Forelimb muscle (tissue), 1 donor: ENCODE measurements at places on chromosomes 11 and 22. TPM values are rescaled to one million over a fixed set of nuclear protein-coding genes. Genes with fewer than 3 reads are reported as not detected.

The OR6T1 gene
- not detected for polyA plus RNA-seq

The APOL4 gene
- polyA plus RNA-seq: 20.3 TPM

The MMP10 gene
- not detected for polyA plus RNA-seq

The GPHA2 gene
- 0.35 TPM for polyA plus RNA-seq

The MUC2 gene
- 0.01 TPM for polyA plus RNA-seq

The NOX4 gene
- 2.5 TPM for polyA plus RNA-seq

The CD3G gene
- 0.13 TPM for polyA plus RNA-seq

DNA sequence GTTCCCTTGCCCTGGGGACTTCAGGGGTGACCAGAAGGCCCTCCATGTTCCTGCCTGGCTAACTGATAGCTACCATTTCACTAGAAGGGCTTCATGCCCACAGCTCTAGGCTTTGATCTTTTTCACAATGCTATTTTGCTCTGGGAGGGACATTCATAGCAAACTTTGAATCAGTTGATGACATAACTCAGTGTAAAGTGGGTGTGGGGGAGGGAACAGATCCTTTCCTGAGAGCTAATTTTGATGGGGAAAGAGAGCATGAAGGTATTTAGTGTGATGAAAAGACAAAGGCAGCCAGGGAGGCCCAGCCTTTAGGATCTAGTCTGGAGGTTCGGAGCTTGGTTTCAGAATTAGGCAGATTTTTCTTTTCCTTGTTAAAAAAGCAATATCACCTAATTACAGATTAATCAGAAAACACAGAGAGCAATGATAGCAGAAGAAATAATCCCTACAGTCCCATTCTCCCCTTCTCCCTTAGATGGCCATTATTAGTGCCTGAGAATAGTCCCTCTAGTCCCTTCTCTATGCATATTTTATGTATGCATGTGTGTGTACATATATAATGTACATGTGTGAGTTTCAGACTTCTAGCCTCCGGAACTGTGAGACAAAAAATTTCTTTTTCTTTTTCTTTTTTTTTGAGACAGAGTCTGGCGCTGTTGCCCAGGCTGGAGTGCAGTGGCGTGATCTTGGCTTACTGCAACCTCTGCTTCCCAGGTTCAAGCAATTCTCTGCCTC is 46.9 kb downstream of the YWHAH start:
- no peak for DNase-seq

DNA sequence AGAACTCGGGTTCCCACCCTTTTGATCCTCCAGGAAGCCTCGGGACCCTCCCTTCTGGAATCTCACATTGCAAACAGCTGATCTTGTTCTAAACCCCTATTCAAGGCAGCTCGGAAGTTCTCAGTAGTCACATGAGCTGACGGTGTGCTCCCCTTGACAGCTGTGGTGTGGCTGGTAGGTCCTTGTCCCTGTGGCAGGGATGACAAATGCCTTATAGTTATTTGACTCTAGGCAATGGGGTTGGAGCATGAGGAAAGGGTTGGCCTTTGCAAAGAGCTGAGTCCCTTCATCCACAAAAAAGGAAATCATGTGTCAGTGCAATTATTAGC is 23.6 kb downstream of the EIF4G2 start:
- no peak for DNase-seq

DNA sequence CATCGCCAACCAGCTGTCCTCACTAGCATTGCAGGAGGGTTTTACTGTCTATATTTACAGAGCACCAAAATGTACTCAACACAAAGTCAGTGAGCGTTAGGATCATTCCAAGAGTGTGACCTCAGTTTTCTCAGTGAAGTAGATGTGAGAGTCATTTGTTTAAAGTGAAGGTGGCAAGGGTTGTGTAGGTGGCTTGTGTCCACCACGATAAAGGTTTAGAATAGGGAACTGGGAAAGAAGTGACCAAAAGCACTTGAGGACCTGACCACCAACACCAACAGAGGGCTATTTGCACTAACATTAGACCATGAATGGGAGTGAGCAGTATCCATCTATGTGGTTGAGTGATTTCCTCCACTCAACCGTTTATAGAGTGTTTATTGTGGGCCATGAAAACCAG is 152.5 kb upstream of the POU2AF2 start:
- no peak for DNase-seq

DNA sequence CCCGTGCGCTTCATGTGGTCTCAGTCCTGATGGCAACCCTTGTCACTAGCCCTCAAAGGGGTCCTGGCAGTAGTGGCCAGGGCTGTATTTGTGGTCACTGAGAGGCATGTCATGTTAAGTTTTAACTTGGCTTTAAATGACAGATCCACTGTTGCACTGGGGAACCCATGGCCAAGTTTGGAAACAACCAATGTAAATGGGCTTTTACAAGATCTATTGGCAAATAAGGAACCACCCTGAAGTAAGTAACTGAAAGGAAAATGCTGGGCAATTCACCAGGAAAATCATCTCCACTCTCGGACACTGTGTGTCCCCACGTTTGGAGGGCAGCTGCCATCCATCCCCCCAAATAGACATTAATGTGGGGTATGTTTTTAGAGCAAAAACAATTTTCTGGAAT is 8.4 kb downstream of the YPEL1 start:
- DNase-seq: no peak

DNA sequence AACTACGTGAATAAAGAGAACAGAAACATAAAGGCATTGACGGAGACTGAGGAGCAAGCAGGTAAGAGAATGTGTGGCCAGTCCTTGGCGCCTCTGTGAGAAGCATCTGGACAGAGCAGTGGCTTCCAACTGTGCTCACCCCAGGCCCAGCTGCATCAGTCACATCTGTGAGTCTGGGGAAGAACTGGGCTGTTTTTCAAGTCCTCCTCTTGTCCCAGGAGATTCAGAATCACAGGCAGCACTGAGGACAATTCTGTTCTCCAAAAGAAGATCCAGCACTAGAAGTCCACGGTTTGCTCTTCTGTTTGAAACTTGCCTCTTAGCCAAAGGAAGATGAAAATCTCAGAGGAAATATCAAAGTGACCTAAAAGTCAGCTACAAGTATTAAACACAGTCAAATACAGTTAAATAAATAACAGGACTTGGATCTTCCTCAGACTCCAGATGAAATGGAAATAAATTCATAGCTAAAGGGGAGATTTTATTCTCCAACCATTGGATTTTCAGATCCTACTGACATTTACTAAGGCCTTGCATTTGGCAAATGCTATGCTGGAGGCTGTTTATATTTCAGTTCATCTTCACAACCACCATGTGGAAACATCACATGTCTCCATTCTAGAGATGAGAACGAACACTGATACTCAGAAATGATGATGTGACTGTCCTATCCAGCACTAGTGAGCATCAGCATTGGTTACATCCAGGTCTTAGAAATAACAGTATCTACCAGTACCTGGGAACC is 14.1 kb downstream of the FAM181B start:
- no peak for DNase-seq
